ENCODE measurements at places on chromosomes 7 and 10.

DNA sequence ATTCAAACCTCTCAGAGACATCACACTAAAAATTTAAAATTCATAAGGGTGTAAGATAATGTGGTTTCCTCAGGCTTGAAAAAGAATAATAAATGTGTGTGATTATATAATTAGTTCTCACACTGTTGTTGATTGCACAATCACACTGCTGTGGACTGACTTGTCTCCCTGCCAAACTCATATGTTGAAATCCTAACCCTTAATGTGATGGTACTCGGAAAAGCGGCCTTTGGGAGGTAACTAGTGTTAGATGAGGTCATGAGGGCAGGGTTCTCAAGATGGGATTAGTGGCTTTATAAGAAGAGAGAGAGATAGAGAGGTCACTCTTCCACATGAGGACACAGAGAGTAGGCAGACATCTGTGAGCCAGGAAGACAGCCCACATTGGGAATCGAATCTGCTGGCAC, 128.5 kb upstream of the COL1A2 start:
- DNase-seq = no peak

DNA sequence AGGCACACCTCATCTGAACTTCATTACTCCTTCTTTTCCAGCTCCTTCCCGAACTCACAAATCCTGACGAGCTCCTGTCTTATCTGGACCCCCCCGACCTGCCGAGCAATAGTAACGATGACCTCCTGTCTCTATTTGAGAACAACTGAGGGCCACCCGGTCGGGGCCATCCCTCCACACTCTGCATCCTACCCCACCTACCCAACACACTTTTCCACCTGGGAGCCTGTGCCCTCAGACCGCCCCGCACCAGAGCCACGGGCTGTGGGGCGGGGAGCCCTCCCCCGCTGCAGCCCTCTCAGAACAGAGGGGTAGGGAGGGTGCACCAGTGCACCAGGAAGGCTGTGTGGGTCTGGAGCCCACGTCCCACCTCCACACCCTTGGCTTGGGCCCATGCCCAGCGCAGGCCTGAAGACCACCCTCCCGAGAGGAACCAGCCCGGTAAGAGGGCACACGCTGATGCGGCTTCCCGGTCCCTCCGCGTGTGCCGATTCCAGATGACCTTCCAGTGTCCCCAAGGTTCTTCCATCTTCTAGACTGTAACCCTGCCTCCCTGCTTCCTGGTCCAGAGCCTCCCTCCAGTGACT, 34.6 kb upstream of the PPIF start:
- DNase-seq = no peak

DNA sequence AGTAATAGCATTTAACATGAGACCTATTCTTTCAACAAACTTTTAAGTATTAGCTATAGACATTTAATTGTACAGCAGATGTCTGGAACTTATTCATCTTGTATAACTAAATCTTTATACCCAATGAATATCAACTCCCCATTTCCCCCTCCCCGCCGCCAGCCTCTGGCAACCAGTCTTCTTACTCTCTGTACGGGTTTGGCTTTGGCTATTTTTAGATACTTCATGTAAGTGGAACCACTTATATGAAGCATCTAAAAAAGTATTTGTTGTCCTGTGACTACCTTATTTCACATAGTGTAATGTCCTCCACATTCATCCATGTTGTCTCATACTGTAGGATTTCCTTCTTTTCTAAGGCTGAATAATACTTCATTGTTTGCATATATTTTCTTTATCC, 60.8 kb downstream of the RAB18 start:
- DNase-seq = no peak

- DNase-seq = no peak
Observed at GRCh38 chr7:139654276-139655181, 123.3 kb downstream of the HIPK2 start.

- no peak for DNase-seq
Observed at GRCh38 chr10:69996611-69997010, 56.0 kb upstream of the MACROH2A2 start.

DNA sequence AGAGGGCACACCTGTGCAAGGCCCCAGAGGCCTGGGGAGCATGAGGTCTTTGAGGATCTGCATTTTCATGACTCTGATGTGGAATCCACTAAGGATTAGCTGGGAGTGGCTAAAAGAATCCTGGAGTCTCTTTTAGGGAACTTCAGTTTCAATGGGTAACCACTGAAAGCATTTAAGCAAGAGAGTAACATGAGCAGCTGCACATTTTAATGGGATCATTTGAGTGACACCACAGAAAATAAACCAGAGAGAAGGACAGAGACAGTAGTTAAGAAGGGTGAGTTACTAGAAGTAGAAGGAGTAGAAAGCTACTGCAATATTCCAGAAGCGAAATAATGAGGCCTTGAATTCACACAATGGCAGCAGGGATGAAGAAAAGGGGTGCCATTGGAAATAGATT, 5.2 kb downstream of the GOT1 start:
- no peak for DNase-seq

DNA sequence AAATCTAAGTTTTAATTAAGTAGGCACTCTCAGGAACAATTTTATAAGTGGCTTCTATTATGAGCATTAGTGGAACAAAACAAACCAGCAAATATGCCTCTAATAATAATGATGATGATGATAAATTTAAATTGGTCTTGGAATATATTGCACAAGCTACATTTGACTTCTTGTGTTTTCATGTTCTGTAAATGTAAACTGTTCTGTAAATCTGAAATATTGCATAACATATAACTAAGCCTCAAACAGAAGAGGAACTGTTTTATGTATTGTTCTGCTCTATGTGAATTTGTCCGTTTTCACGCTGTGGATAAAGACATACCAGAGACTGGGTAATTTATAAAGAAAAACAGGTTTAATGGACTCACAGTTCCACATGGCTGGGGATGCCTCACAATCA, 625.2 kb upstream of the CELF2 start:
- no peak for DNase-seq

GRCh38 chr10:31179091-31179680, 139.8 kb upstream of the ZEB1 start:
- no peak for DNase-seq

GRCh38 chr10:102822222-102822621, 15.0 kb downstream of the CYP17A1 start:
- no peak for DNase-seq

DNA sequence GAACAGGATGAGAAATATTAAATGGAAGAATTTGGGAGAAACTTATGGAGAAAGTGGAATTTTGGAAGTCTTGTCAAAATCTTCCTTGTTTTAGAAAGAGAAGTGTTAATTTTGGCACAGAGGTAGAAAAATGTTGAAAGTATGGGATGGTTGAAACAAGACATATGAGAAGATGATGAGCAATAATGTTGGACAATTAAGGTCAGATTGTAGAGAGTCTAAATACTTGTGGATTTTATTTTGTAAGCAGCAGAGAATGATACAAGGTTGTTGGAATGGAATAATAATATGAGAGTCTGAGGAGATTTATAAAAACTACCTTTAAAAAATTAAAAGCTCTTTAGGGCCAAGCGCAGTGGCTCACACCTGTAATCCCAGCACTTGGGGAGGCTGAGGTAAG, 34.6 kb downstream of the PHTF2 start:
- DNase-seq = no peak

- DNase-seq = no peak
Observed at GRCh38 chr10:93468461-93469213, 13.5 kb downstream of the MYOF start.

DNA sequence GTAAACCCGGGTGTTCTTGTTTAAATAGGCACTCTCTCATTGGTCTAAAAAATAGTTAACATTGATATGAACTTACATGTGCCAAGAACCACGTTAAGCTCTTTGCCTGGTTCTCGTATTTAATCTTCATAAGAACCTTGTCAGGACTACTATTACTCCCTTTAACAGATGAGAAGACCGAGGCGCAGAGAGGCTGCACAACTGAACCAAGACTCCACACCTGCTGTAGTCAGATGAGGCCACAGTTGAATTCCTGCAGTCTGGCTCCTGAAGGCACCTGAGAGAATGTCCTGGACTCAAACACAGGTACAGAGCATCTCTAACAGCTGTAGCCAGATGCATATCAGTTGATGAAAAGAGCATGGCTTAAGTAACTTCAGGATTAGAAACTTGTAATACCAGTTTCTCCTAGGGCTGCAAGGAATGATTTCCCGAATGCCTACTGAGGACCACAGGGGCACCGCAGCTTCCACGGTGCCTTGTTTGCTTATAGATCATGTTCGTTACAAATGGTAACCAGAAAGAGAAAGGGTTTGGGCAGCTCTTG, 9.5 kb downstream of the DDC start:
- no peak for DNase-seq

GRCh38 chr10:48613016-48613415, 8.1 kb upstream of the ARHGAP22 start:
- no peak for DNase-seq

- DNase-seq = no peak
Observed at GRCh38 chr10:79020605-79021004, 48.2 kb upstream of the ZMIZ1 start.

DNA sequence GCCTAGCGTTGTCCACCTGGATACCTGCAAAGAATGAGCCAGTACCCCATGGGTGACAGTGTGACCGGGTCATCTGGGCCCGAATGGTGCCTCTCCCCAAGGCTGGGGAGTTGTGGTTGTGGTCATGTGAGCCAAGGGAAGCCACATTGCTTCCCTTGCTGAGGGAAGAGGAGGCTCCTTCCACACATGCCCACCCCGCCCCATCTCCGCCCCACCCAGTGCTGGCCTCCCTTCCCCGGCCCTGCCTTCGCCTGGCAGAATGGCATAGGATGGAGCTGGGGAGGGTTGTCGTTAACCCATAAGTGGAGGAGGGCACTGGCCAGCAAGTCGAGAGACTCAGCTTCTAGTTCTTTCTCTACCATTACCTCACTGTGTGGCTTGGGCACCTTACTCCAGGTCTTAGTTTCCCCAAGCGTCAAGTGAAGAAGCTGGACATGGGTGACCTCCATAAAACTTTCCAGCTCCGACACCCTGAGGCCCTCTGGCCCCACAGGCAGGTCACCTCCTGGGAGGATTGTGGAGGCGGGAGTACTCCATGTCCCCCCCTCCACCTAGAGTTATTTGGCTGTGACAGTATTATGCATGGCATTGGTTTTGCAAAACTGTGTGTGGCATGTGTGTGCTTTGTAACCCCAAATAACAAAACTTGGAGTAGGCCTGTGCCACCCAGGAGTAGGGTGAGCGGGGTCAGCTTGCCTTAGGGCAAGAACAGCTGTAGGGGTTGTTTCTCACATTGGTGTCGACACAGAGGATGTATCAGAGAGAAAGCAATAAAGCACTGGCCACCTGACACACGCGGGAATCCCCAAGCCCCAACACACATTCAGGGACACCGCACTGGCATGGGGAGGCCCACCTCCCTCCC, 90.5 kb upstream of the MACROH2A2 start:
- DNase-seq = no peak

GRCh38 chr10:110335314-110336064, 30.8 kb upstream of the SMNDC1 start:
- no peak for DNase-seq

- DNase-seq = no peak
Observed at GRCh38 chr10:2020836-2021235, 283.5 kb upstream of the ADARB2 start.

- no peak for DNase-seq
Observed at GRCh38 chr7:28142650-28143049, 37.9 kb downstream of the JAZF1 start.

DNA sequence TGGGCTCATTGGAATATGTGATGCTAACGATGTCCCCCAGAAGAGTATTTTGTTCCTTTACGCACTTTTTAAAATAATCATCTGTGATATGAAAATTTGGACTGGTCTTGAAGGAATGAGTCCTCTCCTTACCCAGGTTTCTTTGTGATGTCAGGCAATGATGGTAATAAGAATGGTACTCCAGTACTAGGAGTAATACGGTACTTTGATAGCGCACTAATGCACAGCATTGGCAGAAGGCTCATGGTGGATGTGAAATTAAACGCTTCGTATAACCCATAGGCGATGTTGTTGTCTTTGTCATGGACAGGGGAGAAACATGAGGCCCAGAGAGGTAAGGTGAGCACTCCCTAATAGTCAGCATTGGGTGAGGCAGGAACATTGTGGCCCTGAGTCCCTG, 125.4 kb downstream of the DPP6 start:
- DNase-seq = no peak

GRCh38 chr10:120429395-120429794, 27.6 kb upstream of the PLPP4 start:
- no peak for DNase-seq

GRCh38 chr10:100371482-100372027, 24.5 kb downstream of the SCD start:
- no peak for DNase-seq

GRCh38 chr10:114286921-114287320, 47.9 kb downstream of the VWA2 start:
- no peak for DNase-seq

DNA sequence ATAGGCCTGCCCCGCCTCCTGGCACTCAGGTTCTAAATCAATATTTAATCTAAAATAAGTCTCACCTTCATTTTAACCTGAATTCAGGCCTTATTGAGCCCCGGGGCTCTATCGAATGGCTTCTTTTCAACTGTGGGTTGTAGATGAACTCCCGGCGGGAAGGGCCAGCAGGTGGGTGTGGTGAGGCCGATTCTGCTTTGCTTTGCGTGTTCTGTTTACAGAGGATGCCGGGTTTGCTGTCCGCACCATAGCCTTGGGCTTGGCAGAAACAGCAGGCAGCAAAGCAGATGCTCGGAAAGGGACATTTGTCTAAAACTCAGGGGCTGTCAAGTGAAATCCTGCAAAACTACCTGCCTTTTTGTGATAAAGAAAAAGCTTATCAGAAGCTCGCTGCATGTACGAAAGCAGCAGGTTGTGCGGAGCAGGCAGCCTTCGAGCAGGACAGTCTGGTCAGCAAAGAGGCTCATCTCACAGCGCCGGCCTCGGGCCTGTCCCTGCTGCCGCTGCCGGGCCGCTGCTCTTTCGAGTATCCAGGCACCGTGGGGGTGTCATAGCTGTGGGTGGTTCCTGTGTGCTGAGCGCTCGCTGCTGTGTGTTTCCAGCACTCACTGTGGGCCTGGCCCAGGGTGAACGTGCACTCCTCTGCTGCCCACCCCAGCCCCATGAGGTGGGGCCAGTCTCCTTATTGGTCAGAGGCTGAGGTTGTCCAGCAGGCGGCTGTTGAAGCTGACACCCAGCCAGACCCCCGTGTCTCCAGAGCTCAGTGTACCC, 434.8 kb upstream of the FOXK1 start:
- no peak for DNase-seq

DNA sequence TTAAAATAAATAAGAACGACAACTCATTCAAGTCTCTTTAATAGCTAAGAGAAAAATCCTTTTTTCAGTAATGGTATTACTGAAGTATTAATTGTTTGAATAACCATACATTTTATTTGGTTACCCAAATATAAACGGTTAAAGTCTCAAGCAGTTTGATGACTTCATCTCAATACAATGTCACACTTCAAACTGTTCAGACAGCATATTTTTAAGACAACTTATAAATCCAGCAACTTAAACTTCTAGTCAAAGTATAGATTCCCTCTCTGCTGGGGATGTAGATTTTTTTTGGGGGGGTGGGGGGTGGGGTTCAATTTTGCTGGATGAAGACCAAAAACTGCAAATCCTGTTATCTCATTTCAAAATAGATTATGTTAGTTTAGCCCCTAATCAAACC, 42.0 kb downstream of the GNA12 start:
- no peak for DNase-seq
